ENCODE measurements at places on chromosomes 12 and 14. TPM values are rescaled to one million over a fixed set of nuclear protein-coding genes. Genes with fewer than 3 reads are reported as not detected.
A peak's percentile ranks its signal among the peaks of the same experiment; 100 is the strongest.

DNA sequence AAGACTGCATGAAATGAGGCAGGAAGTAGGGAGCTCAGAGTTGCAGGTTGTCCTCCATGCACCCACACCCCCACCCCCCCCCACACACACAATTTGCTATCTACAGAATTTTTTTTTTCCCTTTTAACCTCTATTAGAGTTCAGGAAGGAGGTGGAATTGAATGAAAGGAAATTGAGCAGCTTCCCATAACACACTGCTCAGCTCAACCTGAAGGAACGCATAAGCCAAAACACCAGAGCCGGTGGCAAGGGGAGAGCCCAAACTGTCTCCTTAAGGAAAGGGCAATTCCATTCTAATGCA, 74.1 kb downstream of the NUAK1 start:
- no peak overlapping the region for H3K4me3 ChIP-seq
- H3K27me3 ChIP-seq: peaks cover 8% of the 10 kb centered on the region
- no peaks in the 10 kb centered on the region for H3K4me1 ChIP-seq

DNA sequence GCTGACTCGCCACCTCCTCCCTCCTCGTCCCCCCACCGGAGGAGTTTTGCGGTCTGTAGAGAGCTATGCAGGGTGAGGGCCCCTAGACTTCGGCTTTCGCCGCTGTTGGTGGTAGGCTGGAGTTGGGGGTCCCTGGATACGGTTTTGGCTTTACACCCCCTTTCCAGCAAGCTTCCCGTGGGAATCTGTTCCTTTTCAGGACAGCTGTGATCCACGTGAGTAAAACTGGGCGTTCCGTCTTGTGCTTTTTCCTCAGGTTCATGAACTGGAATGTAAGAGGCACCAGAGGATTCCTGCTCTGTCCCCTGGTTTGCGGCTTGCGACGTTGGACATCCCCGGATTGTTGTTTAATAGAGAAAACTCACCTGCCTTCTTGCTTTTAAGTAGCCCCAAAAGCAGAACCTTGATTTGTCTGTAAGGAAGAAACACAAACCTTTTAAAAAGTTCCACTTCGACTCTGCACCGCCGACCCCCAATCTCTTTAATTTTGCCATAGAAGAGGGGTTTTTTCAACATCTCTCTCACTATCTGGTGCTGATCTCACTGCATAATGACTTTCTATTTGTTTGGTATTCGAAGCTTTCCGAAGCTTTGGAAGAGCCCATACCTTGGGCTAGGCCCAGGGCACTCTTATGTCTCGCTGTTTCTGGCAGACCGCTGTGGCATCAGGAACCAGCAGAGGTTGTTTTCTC, 490 bp downstream of the PRORP start:
- H3K4me1 ChIP-seq: peaks cover 52% of the 10 kb centered on the region
- H3K27ac ChIP-seq: peak overlapping the region; percentile 100
- H3K27me3 ChIP-seq: no peaks in the 10 kb centered on the region
- peaks cover 35% of the 10 kb centered on the region for H3K36me3 ChIP-seq
- peak; percentile 11 for DNase-seq

DNA sequence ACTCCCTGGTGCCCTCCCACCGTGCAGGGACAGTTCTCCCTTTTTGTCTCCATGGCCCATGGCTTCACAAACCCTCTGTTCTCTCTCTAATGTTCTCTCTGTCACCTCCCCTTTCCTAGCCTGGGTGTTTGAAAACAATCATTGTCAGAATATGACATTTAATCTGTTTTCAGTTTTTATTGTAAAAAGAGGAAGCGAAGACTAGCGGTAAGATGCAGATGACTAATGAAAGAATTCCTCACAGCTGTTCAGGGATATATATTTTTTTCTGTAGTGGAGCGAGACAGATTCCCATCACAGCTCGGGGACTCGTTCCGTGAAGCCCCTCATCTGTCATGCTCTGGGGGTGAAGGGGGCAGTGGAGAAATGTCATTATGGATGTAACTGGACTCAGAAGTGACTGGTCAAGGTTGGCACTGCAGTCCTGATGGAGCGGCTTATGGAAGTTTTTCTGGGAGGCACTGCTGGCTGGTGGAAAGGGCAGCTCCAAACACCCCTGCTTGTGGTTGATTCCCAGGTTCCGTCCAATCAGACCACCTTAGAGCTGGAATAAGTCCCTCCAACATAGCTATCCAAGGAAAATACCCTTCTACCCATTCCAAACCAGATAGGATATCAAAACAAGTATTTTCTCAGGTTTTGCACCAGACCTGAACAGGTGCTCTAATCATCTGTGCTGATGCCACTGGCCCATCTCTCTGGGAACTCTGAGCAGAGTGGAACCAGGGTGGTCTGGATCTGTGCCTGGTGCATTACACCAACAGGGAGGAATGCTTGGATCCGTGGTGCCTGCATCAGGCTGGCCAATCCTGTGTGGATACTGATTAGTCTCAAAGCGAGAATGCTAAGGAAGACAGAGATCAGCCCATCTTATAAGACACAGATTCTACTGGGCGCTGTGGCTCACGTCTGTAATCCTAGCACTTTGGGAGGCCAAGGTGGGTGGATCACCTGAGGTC, 84.7 kb downstream of the GPATCH2L start:
- DNase-seq: no peak
- no peaks in the 10 kb centered on the region for H3K4me1 ChIP-seq
- peaks cover 4% of the 10 kb centered on the region for H3K36me3 ChIP-seq
- H3K27ac ChIP-seq: no peak overlapping the region
- H3K4me3 ChIP-seq: no peak overlapping the region

GRCh38 chr12:107843351-107844311, 69.1 kb downstream of the ASCL4 start:
- DNase-seq: no peak
- no peak overlapping the region for H3K27ac ChIP-seq
- no peaks in the 10 kb centered on the region for H3K36me3 ChIP-seq
- H3K4me3 ChIP-seq: no peak overlapping the region
- H3K27me3 ChIP-seq: peaks cover 62% of the 10 kb centered on the region

DNA sequence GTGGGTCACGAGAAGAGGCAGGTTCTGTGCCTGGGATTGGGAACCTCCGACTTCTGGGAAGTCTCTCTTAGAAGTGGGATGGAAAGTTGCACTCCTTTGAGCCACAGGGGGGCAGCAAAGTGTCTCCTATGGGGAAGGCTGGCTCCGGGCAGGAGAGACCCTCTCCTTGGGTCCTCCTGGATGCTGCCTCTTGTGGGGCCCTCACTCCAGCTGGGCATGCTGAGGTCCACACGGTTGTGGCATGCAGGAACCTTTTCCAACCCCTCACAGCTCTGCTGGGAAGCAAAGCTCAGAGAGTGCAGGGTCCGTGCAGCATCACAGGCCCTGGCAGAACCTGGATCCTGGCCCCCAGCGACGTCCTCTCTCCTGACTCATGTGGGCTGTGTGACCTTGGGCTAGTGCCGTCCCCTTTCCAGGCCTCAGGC, 17.4 kb downstream of the SDSL start:
- H3K27ac ChIP-seq: no peak overlapping the region
- H3K4me3 ChIP-seq: no peak overlapping the region
- H3K27me3 ChIP-seq: no peaks in the 10 kb centered on the region
- H3K36me3 ChIP-seq: no peaks in the 10 kb centered on the region

- H3K4me3 ChIP-seq: no peak overlapping the region
- peaks cover 7% of the 10 kb centered on the region for H3K4me1 ChIP-seq
- H3K27ac ChIP-seq: no peak overlapping the region
Measured at GRCh38 chr12:52527121-52527800, 7.1 kb upstream of the KRT5 start.

DNA sequence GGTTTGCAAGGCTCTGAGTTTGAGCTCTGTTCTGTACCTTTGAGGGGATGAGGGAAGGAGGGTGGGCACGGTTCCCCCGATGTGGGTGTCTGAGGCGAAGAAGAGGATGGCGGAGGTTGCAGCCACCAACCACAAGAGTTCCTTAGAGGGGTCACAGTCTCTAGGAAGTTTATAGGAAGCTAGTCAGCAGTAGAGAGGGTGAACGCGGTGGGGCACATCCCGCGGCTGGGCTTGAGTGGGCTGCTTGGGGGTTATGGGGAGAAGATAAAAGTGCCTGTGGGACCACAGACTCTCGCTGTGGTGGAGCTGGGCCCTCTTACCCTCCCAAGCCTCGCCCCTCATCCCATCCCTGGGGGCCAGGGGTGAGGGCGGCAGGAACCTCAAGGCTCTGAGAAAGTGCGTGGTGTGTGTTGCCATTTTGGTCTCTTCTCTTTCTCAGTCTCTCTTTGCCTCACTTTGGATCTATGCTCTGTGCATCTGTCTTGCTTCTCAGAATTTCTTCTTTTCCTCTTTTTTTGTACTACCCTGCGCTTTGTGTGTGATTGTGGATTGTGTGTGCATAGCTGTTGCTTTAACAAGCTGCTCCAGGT, 2.7 kb downstream of the CD4 start:
- H3K27me3 ChIP-seq: no peaks in the 10 kb centered on the region
- peaks cover 32% of the 10 kb centered on the region for H3K36me3 ChIP-seq
- peak overlapping the region; percentile 95 for H3K4me3 ChIP-seq
- peak overlapping the region; percentile 95 for H3K27ac ChIP-seq
- peaks cover 57% of the 10 kb centered on the region for H3K4me1 ChIP-seq

GRCh38 chr12:27387473-27387872, 54.8 kb downstream of the BMAL2 start:
- H3K4me3 ChIP-seq: no peak overlapping the region
- no peak overlapping the region for H3K27ac ChIP-seq
- H3K27me3 ChIP-seq: no peaks in the 10 kb centered on the region
- H3K36me3 ChIP-seq: peaks cover 11% of the 10 kb centered on the region

DNA sequence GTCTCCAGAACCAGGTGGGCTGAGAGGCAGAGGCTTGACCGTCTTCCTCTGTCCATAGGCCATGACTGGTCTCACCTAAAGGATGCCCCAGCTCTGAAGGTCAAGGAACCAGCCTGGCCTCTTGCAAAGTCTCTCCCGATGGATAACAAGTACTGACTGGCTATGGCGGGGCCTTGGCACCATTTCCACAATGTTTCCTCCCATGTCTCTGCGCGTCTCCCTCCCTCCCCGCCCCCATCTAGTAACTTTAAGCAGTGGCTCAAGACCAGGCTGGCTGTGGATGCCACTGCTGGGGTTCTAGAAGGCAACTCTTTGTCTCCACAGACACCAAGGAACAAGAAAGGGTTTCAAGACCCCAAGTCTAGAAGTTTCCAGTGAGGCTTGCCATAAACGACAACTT, 275.5 kb downstream of the DPF3 start:
- no peak overlapping the region for H3K4me3 ChIP-seq
- peaks cover 22% of the 10 kb centered on the region for H3K27me3 ChIP-seq
- DNase-seq: no peak

GRCh38 chr12:116562090-116562489, 2.9 kb downstream of the MAP1LC3B2 start:
- H3K27me3 ChIP-seq: no peaks in the 10 kb centered on the region
- peaks cover 43% of the 10 kb centered on the region for H3K4me1 ChIP-seq
- DNase-seq: no peak
- peaks cover 22% of the 10 kb centered on the region for H3K36me3 ChIP-seq
- H3K4me3 ChIP-seq: no peak overlapping the region

DNA sequence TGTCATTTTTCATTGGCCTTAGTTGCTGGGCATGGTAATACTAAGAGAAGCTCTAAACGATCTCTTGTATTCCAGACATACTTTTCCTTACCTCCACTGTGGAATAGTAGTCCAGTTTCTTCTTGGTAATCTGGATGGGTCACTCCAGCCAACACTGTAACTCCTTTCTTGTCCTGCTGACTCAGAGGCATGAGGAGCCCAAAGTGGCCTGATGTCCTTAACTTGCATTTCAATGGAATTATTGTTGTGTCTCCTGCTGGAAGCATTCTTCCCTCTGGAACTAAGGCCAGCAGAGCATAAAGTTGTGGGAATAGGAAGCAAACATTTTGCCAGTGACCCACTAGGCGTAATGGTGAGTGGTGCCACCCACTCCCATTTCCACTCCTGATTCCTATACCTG, 33.1 kb downstream of the DAAM1 start:
- DNase-seq: no peak
- no peaks in the 10 kb centered on the region for H3K36me3 ChIP-seq
- no peak overlapping the region for H3K4me3 ChIP-seq
- no peaks in the 10 kb centered on the region for H3K27me3 ChIP-seq
- H3K27ac ChIP-seq: no peak overlapping the region

DNA sequence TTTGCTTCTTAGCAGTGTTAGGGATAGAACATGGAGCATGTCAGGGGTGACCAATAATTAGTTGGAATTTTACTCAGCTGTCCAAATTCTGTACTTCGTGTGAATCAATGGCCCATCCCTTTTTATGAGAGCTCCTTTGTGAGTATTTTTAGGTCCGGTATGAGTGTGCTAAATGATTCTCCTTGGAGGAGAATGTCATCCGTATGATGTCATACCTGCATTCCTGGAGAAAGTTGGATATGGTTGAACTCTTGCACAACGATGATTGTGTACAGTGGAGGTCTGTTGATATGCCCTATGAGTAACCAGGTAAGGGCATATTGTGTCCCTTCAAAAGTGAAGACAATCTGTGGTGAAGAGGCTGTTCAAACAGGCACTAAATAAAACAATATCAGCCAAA, 400.8 kb downstream of the GXYLT1 start:
- H3K4me1 ChIP-seq: no peaks in the 10 kb centered on the region
- no peaks in the 10 kb centered on the region for H3K36me3 ChIP-seq
- no peak for DNase-seq
- H3K27ac ChIP-seq: no peak overlapping the region

- no peak overlapping the region for H3K27ac ChIP-seq
- H3K4me1 ChIP-seq: no peaks in the 10 kb centered on the region
- H3K36me3 ChIP-seq: no peaks in the 10 kb centered on the region
- DNase-seq: no peak
- no peak overlapping the region for H3K4me3 ChIP-seq
Measured at GRCh38 chr12:25755971-25756260, 202.6 kb upstream of the RASSF8 start.

DNA sequence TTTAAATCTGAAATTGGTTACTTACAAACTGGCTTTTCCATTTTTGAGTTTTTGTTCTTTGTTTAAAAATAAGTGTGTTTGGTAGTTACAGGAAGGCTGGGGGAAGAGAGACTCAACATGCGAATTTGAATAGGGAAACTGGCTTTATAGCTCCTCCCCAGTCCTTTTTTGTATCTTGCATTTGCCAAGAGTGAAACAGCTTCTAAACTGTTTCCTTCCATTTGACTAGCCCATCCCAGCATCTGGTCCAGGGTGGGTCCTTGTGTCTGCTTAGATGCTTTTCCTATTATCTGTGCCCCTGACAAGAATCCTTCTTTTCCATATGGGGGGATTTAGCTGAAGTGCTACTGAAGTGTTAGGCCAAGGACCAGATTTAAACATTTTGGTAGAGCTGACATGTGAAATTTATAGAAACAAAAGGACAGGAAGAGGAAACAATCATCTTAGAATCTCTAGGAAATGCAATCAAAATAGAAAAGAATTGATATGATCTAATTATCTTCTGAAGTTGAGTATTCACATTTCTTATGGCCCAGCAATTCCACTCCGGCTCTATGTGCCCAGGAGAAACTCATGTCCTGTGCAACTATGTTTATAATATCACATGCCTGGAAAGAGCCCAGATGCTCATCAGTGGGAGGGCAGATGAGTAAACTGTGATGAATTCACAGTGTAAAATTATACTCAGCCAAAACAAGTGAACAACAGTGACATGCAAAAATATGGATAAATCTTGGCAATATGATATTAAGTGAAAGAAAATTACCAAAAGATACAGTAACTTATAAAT, 7.4 kb downstream of the SMOC1 start:
- H3K36me3 ChIP-seq: no peaks in the 10 kb centered on the region
- H3K27me3 ChIP-seq: peaks cover 43% of the 10 kb centered on the region
- no peak overlapping the region for H3K4me3 ChIP-seq

The PROX2 gene
- total RNA-seq: not detected

The ARHGDIB gene
- 1,588 TPM for total RNA-seq

The MEG3 gene
- not detected for total RNA-seq

The CCDC59 gene
- 43.5 TPM for total RNA-seq

The SYT1 gene
- not detected for total RNA-seq
